ENCODE measurements at places on chromosomes 12 and 14.
A peak's percentile ranks its signal among the peaks of the same experiment; 100 is the strongest.

GRCh38 chr14:36724162-36724561 is 62.5 kb downstream of the PAX9 start:
- no peak for DNase-seq

- DNase-seq: no peak
Observed at GRCh38 chr12:111285200-111285599, 83.7 kb downstream of the PHETA1 start.

GRCh38 chr12:52316701-52317100 is 4.5 kb downstream of the KRT83 start:
- no peak for DNase-seq

DNA sequence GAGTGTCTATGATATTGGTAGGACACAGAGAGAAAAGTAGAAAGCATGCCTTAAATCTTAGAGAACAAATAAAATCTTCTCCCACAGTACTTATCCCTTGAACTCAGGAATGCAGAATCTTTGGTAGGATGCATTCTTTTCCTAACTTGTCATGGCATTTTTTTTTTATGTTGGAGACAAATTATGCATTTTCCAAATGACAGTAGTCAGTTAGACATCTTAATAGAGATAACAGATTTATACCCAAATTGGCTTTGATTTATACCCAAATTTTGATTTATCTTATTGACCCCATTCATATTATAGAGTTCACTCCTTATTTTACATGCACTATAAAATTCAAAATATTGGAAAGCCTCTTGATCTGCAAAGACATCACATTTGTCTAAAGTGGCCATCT is 132.9 kb downstream of the CNTN1 start:
- DNase-seq: no peak

DNA sequence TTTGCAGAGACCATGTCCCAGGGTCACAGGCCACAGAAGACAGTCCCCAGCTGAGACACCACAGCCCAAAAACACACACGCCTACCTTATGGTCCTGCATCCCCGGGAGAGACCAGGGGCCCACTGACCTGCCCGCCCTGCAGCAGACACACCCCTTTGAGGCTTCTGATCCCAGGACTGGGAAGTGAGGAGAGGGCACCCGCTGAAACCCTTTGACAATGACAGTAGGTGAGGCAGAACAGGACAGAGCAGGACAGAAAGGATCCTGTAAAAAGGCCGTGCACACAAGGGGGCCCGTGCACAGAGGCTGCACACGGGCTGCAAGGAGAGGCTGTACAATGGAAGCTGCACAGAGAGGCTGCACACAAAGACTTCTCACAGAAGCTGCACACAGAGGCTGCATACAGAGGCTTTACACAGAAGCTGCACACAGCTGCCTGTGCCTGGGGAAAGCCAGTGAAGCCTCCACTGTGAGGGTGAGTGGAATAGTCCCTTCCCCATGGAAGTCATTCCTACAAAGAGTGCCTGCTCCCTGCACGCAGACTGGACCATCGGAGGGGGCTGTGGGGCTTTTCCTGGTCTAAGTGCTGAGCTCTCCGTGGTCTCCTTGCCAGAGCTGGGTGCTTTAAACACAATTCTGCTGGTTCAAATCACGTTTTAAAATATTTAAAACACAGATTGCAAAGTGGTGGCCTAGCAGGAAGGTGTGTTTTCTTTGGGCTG is 16.6 kb upstream of the SFSWAP start:
- no peak for DNase-seq

GRCh38 chr12:115569345-115570068 is 708.0 kb downstream of the MED13L start:
- DNase-seq: peak; percentile 31

DNA sequence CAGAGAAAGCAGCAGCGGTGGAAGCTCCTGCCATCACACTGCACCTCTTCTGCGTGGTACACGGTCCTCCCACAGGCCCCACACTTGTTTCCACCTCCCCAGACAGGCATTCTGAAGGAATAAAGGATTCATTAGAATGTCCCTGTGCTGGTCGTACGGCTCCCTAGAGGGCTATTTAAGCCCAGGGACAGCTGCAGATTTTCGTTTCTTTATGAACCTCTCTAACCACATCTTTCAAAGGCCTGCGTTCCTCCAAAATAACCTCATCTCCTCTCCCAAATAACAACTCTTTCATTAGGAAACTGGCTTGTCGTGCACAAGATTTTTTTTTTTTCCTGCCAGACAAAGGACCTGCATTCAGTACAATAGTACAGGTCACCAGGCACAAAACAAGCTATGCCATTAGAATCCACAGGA is 12.7 kb downstream of the CSRP2 start:
- no peak for DNase-seq

GRCh38 chr12:104902125-104902524 is 56.0 kb downstream of the SLC41A2 start:
- DNase-seq: no peak

GRCh38 chr14:74913986-74914573 is 9.0 kb downstream of the RPS6KL1 start:
- peak; percentile 83 for DNase-seq

- DNase-seq: no peak
Observed at GRCh38 chr14:37813732-37814131, 218.3 kb downstream of the TTC6 start.

- DNase-seq: no peak
Observed at GRCh38 chr12:50218386-50218785, 51.2 kb upstream of the CERS5 start.

DNA sequence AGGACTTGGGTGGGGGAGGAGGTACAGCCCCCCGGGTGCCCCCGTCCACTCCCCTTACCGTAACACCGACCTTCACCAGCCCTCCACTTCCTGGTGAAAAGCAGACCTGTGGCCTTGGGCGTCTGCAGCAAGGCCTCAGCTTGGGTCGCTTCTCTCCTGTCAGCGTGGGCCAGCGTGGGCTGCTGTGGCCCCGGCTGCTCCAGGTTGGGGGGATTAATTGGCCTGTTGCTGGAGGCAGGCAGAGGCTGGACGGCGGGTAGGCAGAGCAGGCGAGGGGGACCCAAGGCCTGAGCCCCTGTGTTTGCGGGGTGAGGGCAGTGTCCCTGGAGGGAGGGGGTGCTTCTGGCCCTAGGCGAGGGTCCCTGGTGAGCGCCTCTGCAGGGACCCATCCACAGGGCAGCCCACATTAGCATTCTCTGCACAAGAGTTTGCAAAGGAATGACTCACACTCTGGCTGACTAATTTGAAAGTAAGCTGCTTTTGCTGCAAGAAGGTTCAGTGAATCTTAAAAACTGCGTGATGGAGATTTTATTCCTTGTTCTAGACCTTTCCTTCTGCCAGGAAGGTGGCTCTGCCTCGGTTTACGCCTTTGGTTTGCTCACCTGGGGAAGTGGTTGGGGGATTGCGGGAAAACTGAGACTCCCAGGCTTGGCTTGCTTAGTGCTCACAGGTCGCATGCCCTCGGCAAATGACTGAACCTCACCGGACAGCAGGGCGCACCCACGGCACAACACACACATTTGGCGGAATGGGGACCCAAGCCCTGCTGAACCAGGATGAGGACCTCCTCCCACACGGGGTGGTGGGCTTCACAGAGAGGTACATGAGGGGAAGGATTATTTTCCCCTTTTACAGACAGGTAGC is 37.9 kb upstream of the DLK1 start:
- DNase-seq: no peak

DNA sequence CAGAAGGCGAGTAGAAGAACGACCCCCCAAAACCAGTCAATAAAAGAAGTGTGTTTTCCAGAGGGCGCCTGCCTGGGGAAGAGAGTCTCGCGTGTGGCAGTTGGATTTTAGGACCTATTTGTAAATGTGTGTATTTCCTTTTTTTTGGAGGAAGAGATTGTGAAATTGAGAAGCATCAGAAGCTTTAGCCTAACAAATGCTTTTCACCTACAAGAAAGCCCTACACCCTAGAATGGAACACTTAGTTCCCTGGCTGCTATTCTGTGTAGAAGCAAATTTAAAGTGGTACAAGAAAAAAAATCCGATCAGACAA is 1.3 kb downstream of the RCOR1 start:
- no peak for DNase-seq

DNA sequence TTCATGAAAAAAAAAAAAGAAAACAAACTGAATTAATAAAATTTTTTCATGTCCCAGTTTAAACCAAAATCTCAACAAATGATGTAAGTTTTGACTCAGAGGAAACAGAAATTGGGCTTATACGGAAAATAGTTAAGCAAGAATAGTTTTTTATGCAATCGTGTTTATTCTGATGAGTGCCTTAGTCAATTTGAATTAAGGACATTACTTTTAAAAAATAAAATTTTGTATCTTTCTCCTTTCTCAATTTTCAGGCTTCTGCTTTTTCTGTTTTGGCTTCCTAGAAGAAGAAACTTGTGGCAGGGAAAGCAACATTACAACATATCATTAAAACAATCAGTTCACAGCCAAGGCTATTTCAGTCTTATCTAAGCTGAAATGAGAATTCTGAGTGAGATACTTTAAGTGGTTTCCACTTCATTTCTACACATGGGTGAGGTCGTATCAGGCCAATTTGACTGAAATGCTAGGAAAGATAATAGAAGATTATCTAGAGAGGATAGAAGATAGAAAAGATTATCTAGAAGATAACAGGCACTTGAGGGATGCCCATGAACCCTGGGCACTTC is 52.4 kb downstream of the BCL2L14 start:
- DNase-seq: no peak

DNA sequence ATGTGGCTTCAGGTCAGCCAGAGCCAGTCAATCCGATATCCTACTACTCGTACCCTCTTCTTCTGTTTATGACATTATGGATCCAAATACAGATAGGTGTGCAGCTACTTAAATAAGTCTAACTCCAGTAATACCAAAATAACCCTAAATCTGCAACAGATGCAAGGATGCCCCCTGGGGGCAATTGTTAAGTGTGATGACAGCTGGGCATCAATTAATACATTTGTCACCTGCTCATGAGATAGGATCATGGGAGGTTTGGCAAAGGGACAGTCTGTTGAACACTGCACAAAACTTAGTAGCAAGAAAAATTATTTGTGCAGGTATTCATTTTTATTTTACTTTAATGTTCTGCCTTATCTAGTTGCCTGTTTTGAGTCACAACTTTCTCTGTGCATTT is 83.2 kb downstream of the SLC38A6 start:
- DNase-seq: no peak

DNA sequence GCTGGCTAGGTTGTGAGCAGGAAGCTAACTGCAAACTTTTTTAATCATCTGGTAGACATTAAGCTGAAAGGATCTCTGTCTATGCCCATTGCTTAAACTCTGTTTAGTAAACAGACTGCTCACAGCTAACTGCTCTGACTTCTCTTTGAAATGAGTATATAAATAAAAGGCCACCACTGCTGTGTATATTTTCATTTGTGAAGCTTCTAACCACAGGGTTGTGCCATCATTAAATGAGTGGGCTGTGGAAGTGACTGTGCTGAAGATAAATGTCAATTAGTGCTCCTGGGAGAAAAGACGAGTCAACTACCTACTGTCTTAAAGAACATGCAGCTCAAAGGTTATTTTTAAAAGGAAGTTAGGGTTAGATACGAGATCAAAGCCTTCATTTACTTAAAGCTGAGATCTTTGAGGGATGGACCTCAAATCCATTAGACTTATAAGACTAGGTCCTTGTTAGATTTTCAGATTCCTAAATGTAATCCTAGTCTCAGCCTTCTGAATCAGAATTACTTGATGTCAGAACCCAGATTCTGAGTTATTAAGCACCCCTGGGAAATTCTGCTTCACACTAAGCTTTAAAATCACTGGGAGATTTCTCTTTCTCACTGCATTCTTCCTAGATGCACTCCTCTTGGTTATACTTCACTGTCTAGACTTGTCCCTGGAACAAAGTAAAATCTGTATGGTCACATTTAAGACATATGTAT is 213.1 kb upstream of the FLRT2 start:
- no peak for DNase-seq

Data from T47D (cell line).